T-cell (primary cell): ENCODE measurements at places on chromosomes 5 and 9.

DNA sequence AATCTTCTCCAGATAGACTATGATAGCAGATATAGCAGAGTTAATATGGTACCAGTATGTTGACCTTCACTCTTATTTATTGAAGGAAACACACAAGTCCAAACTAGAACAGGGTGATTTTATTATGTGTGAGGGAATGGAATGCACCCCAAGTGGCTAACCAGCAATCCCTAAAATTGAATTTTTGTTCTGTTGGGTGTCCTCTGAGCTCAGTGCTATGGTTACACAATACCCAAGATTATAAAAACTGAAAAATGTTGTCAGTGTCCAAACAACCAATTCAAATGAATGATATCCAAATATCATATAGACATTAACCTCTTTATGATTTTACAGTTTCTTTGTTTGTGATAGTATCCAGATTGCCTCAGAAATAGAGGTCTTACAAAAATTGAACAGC is 60.9 kb downstream of the NNT start:
- no peak for DNase-seq

- DNase-seq: no peak
Observed at GRCh38 chr9:113945784-113946183, 69.7 kb downstream of the ZNF618 start.

DNA sequence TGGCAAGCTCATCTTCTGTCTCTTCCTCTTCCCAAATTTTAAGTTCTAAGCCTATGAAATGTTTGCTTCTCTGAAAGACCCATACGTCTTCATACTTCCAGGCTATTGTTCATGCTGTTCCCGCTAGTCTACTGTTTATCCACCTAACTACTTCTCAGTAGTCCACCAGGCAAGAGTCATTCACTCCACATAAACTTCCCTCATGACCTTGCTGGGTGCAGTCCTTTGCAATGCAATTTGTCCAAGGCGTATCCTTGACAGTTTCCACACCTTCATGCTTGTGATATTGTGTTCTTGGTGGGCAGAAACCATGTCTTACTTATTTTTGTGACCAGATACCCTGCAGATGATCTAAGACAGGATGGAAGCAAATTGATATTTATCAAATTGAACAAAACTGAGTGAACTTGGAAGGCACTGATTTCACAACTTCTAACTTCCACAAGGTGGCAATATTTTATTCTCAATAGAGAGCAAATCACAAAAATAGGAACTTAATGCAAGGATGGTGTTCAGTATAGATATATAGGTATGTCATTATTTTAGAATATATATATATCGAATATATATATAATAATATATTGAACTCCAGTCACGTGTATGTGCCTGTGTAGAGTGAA is 30.3 kb downstream of the TYRP1 start:
- DNase-seq: no peak

DNA sequence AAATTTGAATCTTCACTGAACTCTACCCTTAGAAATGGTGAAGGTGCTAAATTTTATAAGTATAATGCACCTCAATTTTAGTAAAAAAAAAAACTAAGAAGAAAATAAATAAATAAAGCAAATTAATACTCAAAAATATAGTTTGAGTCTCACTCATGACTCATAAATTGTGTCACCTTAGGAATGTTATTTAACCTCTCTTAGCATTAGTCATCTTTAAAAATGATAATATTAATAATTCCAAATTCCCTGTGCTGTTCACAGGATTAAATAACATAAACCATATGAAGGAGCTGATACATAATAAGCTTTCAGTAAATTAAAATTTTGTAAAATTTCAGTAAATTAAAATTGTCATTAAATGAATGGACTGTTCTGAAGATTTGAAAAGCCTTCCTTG is 339.8 kb upstream of the RGMB start:
- DNase-seq: no peak

DNA sequence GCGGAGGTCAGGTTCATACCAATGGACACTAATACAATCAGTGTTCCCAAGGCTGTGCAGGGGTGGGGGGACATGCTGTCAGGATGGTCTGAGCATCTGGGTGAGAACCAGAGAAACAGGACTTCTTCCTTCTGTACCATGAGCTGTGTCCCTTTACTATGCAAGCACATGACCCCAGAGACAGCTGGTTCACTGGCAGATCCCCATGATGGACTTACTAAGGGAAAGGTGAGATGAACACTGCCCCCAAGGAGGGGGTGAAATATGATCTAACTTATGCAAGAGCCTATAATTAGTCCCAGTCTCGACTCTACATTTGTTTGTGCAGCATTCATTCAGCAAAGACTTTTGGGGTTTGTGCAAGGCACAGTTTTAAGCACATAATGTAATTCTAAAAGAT is 91.4 kb downstream of the LIFR start:
- DNase-seq: no peak
